ENCODE measurements at places on chromosomes 2 and 18.

DNA sequence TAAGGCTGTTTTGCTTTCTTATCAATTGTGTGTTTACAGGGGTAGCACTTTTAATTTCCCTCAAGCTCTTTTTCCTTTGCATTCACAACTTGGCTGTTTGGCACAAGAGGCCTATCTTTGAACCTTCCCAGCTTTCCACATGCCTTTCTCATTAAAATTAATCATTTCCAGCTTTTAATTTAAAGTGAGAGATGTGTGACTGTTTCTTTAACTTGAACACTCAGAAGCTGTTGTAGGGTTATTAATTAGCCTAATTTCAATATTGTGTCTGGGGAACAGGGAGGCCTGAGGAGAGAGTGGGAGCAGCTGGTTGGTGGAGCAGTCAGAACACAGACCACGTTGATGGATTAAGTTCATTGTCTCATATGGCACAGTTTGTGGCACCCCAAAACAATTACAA is 4.7 kb downstream of the ASB1 start:
- DNase-seq, result no peak

GRCh38 chr2:144759746-144760145 is 239.8 kb upstream of the ZEB2 start:
- DNase-seq, result no peak

GRCh38 chr2:26410764-26411243 is 9.1 kb downstream of the DRC1 start:
- no peak for DNase-seq

DNA sequence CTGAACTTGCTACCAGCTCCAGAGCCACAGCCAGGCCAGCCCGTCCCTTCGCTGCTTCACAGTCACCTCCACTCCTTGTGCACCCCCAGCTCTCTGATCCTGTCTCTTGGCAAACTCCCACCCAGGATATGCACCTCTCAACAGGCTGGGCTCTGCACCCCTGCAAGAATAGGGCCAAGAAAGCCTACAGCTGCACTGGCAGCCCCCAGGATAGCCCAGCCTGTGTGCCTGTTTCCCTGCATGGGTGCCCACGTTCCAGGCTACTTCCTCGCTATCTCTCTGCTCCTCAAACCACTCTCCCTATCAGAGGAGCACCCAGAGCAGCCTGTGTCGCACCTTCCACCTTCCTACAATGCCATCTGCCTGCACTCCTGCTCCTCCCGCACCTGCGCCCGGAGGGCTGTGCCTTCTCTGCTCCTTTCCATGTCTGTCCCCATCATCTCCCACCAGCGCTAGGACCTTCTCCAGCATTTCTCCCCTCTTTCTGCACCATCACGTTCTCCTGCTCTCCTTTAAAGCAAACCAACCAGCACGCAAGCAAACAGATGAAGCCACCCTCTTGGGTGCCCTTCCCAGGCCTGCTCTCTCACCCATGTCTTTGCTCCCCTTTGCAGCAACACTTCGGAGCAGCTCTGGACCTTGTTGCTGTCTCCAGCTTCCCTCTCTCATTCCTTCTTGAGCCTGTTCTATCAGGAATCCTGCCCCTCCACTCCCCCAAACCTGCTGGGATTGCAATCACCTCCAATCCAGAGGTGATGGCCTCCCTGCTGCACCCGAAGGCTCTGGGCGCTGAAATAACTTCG is 313.2 kb upstream of the HS6ST1 start:
- no peak for DNase-seq

- DNase-seq, result no peak
Observed at GRCh38 chr2:159526433-159526832, 89.9 kb downstream of the BAZ2B start.

- no peak for DNase-seq
Observed at GRCh38 chr2:164954954-164955701, at the start of gene SLC38A11. TSS of gene SLC38A11 (minus strand) at chr2:164955525. CDS start at chr2:164955247, 278 bp downstream.

GRCh38 chr2:6310256-6311215 is 555.2 kb downstream of the CMPK2 start:
- no peak for DNase-seq
